H1 (cell line): ENCODE measurements at places on chromosomes 3 and 15. TPM values are rescaled to one million over a fixed set of nuclear protein-coding genes. Genes with fewer than 3 reads are reported as not detected.

Gene SLC35G2
- total RNA-seq = 4.7 and 5.2 TPM in 2 replicates

GRCh38 chr15:62105266-62105665, 38.5 kb downstream of the C2CD4A start:
- DNase-seq = no peak

Gene KBTBD13
- total RNA-seq = not detected in 2 replicates

- no peak for DNase-seq
Observed at GRCh38 chr3:126551839-126552687, 6.7 kb downstream of the C3orf22 start.
